ENCODE measurements at places on chromosomes 16 and 17.

DNA sequence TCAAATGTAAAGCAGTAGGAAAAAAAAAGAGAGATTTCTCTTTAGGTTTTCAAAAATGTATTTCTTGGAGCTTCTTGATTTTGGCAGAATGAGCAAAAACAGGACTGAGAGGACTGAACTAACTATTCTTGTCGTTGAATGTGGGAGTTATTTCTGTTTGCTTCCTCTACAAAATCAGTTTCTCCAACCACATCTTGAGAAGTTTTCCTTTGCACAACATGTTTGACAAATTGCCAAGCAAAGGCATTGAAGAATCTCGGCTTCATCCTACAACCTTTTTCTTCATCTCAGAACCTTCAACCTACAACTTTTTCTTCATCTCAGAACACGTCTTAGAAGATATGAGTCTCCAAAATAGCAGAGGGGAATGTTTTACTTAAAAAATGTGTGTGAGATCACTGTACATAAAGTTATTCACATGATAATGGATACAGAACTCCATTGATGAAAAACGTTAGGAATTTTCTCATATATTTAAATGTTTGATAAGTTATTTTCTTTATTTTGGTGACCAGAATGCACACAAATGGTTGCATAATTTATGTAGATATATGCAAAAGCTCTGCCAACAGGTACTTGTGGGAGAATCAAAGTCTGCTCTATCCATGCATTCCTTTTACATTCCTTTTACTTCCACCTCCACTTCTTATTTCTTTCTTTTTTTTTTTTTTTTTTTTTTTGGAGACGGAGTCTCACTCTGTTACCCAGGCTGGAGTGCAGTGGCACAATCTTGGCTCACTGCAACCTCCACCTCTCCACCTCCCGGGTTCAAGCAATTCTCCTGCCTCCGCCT is 370.0 kb downstream of the KCNJ2 start:
- no peak for DNase-seq
- no peak overlapping the region for H3K27ac ChIP-seq
- H3K4me3 ChIP-seq = no peak overlapping the region
- H3K36me3 ChIP-seq = no peaks in the 10 kb centered on the region
- 0 out of 2 replicates have a peak, but pooled peaks cover 3% of the 10 kb centered on the region for H3K27me3 ChIP-seq

DNA sequence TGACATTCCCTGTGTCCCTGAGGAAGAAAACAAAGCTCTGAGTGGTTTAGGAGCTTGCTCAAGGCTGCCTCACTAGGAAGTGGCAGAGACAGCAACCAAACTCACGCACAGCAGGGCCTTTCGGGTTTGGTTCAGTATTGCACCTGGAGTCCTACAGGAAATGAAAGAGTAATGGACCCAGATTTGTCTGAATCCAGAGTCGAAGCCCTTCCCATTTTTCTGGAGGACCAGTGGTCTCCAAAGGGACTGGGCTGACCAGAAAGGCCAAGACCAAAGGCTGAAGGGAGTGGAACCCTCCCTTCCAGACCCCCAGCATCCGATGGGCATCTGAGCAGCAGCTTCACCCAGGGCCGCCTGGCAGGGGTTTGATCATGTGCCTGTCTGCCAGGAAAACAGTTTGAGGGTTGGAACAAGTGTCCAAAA is 85.5 kb upstream of the RPL38 start:
- peaks cover 75% of the 10 kb centered on the region for H3K27me3 ChIP-seq
- H3K4me1 ChIP-seq = no peaks in the 10 kb centered on the region
- H3K36me3 ChIP-seq = no peaks in the 10 kb centered on the region
- DNase-seq = no peak
- H3K27ac ChIP-seq = no peak overlapping the region

- peaks cover 43% of the 10 kb centered on the region for H3K36me3 ChIP-seq
- no peak for DNase-seq
- no peak overlapping the region for H3K4me3 ChIP-seq
- no peak overlapping the region for H3K27ac ChIP-seq
- no peaks in the 10 kb centered on the region for H3K27me3 ChIP-seq
These were observed 14.8 kb downstream of the TUBD1 start for GRCh38 chr17:59877965-59878364.

DNA sequence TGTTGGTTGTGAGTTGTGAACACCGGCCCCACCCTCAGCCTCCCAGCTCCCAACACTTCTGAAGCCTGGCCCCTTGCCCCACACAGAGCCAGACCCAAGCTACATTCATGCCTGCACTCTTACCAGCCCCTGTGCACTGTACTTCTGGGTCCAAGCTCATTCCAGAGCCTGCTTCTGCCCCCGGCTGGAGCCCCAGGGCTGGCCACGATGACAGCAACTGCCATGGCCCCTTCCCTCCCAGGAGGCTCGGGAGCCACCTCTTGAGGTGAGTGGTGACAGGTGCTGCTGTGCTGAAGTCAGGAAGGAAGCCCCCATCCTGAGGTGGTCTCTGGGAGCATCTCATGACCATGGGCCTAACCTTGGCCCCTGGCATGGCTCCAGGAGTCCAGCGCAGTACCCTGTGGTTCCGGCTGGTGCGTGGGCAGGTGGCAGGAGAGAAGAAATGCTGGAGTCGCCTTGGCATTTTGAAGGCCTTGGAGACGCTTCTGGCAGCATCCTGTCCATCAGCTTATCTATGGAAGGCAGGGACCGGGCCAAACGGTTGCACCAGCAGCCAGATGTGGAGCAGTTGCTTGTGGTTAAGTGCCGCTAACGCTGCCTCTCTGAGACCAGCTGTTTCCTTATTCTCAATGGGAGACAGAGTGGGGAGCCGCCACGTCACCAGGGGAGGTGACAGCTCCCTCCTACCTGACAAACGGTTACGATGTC is 3.9 kb upstream of the CDT1 start:
- no peak overlapping the region for H3K4me3 ChIP-seq
- no peak overlapping the region for H3K27ac ChIP-seq
- H3K4me1 ChIP-seq = peaks cover under 1% of the 10 kb centered on the region
- no peaks in the 10 kb centered on the region for H3K36me3 ChIP-seq

GRCh38 chr17:80358861-80359260 is 56.1 kb upstream of the ENDOV start:
- no peaks in the 10 kb centered on the region for H3K4me1 ChIP-seq
- H3K36me3 ChIP-seq = peaks cover 52% of the 10 kb centered on the region

DNA sequence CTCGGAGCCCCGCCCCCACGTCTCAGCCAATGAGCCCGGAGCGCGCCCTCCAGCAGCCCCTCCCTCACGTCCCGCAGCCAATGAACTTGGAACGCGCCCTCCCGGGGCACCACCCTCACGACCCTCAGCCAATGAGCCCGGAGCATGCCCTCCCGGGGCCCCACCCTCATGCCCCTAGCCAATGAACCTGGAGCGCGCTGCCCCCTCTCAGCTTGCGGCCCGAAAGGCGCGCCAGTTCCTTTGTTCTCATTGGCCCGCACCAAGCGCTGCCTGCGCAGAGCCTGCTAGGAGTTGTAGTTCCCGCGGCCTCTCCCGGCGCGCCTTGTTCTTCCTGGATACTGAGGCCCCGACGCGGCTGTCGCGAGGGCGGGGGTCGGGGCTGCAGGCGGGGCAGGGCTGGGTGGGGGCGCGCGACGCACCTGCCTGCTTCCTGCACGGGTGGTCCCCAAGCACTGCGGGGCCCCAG is at the start of gene LRRC45:
Gene LRRC45 (plus strand): TSS at position 325 of the 466 bp plus-strand sequence. CDS start 339 bp downstream, outside the sequence.
- peak; percentile 99 for DNase-seq
- H3K36me3 ChIP-seq = no peaks in the 10 kb centered on the region
- peak within 1 kb of the TSS; percentile 57 for H3K27ac ChIP-seq
- H3K4me1 ChIP-seq = peaks cover 21% of the 10 kb centered on the region
- H3K4me3 ChIP-seq = peak within 1 kb of the TSS; percentile 100

DNA sequence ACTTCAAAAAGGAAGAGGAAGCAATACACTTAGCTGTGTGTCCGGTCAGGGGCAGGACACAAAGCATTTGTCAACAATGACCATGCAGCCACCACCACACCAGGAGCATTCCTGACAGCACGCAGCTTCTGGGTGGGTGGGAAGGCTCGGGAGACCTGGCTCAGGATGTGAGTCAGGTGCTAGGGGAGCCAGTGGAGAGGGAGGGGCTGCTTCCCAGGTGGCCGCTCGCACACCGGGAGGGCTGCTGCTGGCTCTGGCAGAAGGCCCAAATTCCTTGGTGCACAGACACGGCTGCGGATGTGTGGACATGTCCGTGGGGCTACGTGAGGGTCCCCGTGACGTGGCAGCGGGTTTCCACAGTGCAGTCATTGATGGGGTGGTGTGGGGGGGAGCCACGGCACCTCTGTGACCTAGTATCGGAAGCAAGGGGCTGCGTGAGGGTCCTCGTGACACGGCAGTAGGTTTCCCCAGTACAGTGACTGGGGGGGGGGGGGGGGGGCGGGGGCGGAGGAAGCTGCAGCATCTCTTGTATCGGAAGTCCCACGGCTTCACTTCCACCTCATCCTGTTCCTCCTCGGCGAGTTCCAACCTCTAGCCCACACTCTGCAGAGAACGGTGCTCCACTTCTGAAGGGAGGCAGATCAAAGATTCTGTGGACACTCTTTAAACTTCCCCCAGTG is 112.8 kb downstream of the ZNF778 start:
- H3K36me3 ChIP-seq = no peaks in the 10 kb centered on the region
- peaks cover 66% of the 10 kb centered on the region for H3K4me1 ChIP-seq
- peak overlapping the region; percentile 48 for H3K4me3 ChIP-seq
- peak overlapping the region; percentile 88 for H3K27ac ChIP-seq
- no peaks in the 10 kb centered on the region for H3K27me3 ChIP-seq

- DNase-seq = peak; percentile 5
- peaks cover 10% of the 10 kb centered on the region for H3K36me3 ChIP-seq
- no peak overlapping the region for H3K27ac ChIP-seq
- H3K4me1 ChIP-seq = no peaks in the 10 kb centered on the region
- H3K4me3 ChIP-seq = no peak overlapping the region
- H3K27me3 ChIP-seq = no peaks in the 10 kb centered on the region
These were observed 17.9 kb downstream of the IGFBP4 start for GRCh38 chr17:40460968-40461731.

GRCh38 chr16:81767987-81768592 is 11.0 kb upstream of the PLCG2 start:
- H3K36me3 ChIP-seq = no peaks in the 10 kb centered on the region
- H3K27ac ChIP-seq = peak overlapping the region; percentile 36
- DNase-seq = peak; percentile 92
- no peak overlapping the region for H3K4me3 ChIP-seq

GRCh38 chr16:45454-45853 is 8.0 kb downstream of the POLR3K start:
- no peak overlapping the region for H3K4me3 ChIP-seq
- peak; percentile 22 for DNase-seq
- peaks cover 5% of the 10 kb centered on the region for H3K4me1 ChIP-seq
- H3K27ac ChIP-seq = no peak overlapping the region
- H3K27me3 ChIP-seq = no peaks in the 10 kb centered on the region

GRCh38 chr16:28558456-28558855 is 4.7 kb downstream of the SGF29 start:
- H3K4me1 ChIP-seq = peaks cover 6% of the 10 kb centered on the region
- no peak overlapping the region for H3K27ac ChIP-seq
- no peak for DNase-seq
- no peaks in the 10 kb centered on the region for H3K36me3 ChIP-seq

GRCh38 chr16:89100601-89101302 is 7.1 kb downstream of the ACSF3 start:
- H3K27me3 ChIP-seq = no peaks in the 10 kb centered on the region
- H3K27ac ChIP-seq = no peak overlapping the region
- no peaks in the 10 kb centered on the region for H3K36me3 ChIP-seq

- H3K4me3 ChIP-seq = no peak overlapping the region
- no peak for DNase-seq
- H3K27me3 ChIP-seq = no peaks in the 10 kb centered on the region
- no peaks in the 10 kb centered on the region for H3K36me3 ChIP-seq
- H3K27ac ChIP-seq = peak overlapping the region; percentile 40
These were observed 23.3 kb downstream of the FAM83G start for GRCh38 chr17:18981335-18981641.

- H3K4me1 ChIP-seq = peaks cover 22% of the 10 kb centered on the region
- no peak for DNase-seq
- H3K27ac ChIP-seq = no peak overlapping the region
These were observed 198.4 kb upstream of the C17orf78 start for GRCh38 chr17:37177254-37177870.

DNA sequence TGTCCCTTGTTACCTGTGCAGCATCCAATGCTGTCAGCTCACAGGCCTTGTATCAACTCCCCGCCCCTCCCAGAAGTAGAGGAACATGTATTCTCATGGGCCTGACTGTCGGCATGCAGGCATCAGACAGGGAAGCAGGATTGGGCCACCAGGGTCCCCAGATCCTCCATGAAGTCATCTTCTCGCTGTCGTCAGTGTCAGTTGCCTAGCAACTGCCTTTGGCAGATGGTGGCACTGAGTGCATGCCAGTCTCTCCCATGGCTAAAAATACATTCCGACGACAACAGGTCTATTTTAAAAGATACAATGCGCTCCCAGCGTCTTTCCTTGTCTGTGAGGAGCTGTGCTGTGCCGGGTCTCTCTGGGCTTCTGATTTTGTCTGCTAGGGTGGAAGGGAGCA is 36.8 kb upstream of the CES5A start:
- H3K27ac ChIP-seq = no peak overlapping the region
- no peak for DNase-seq
- H3K27me3 ChIP-seq = no peaks in the 10 kb centered on the region
- no peak overlapping the region for H3K4me3 ChIP-seq
- no peaks in the 10 kb centered on the region for H3K4me1 ChIP-seq

DNA sequence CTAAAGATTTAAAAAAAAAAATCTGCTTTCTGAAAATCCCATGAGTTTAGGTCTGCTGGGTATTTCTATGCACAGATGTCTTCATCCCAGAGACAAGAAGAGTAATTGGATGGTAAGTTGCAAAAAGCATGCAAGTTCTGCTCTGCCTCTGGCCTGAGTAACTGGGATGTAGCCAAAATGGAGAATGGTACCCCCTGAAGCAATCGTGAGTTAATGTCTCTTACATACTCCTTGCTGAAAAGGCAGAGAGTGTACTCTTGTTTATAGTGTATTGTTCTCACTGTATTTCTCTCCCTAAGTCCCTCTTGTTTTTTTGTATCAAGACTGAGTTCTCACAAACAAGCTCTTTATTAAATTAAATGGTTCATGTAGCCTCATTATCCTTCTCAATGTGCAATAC is 259.0 kb downstream of the IRX3 start:
- H3K27me3 ChIP-seq = no peaks in the 10 kb centered on the region
- no peak overlapping the region for H3K27ac ChIP-seq
- no peak for DNase-seq

- no peak overlapping the region for H3K4me3 ChIP-seq
- no peak for DNase-seq
- H3K27me3 ChIP-seq = no peaks in the 10 kb centered on the region
- H3K36me3 ChIP-seq = no peaks in the 10 kb centered on the region
- H3K4me1 ChIP-seq = peaks cover 51% of the 10 kb centered on the region
These were observed 101.4 kb upstream of the HLF start for GRCh38 chr17:55163408-55163807.

- peak overlapping the region; percentile 70 for H3K4me3 ChIP-seq
- peak overlapping the region; percentile 86 for H3K27ac ChIP-seq
- peak; percentile 81 for DNase-seq
- H3K27me3 ChIP-seq = no peaks in the 10 kb centered on the region
- H3K4me1 ChIP-seq = peaks cover 28% of the 10 kb centered on the region
These were observed 697 bp downstream of the CTF1 start for GRCh38 chr16:30896889-30897733.

DNA sequence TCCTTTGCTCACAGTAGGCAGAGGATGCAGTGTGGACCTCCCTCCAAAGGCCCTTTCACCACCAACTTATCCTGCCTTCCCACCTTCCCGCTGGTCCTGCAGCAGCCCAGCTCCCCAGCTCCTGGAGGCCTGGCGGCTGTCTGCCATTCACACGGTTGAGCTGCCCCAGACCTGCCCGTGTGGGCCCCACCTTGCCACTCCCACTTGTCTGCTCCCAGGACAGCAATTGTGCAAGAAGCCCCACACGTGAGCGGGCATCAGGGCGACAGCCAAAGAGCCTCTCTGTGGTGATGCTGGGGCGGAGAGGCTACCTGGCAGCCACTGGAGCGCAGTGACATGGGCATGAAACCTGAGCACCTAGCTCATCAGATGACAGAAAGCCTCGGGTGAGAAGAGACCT is 248.6 kb upstream of the MAF start:
- no peak for DNase-seq
- H3K27ac ChIP-seq = no peak overlapping the region
- no peak overlapping the region for H3K4me3 ChIP-seq
- no peaks in the 10 kb centered on the region for H3K4me1 ChIP-seq
- H3K27me3 ChIP-seq = no peaks in the 10 kb centered on the region

Measured in PC-3 (cell line).